ENCODE measurements at places on chromosomes 11 and 22. TPM values are rescaled to one million over a fixed set of nuclear protein-coding genes. Genes with fewer than 3 reads are reported as not detected.

DNA sequence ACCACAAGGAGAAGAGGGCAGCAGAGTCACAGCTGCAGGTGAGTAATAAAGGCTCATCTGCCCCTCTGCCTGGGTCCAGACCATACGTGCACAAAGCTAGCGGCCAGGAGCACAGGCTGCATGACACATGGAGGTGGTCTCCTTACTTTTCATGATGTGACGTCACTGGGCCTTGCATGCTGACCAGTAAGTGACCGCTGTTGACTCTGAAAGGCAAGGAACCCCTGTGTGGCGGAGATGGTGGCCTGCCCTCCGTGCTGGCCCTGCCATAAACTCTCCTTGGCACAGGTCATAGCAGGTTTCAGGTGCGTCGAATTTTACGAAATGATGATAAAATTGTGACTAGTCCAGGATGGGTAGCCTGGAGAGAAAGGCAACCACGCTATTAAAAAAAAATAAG is 7.6 kb upstream of the PARVG start:
- no peak for DNase-seq

PHF21A gene
- 36.6 TPM for total RNA-seq

DNA sequence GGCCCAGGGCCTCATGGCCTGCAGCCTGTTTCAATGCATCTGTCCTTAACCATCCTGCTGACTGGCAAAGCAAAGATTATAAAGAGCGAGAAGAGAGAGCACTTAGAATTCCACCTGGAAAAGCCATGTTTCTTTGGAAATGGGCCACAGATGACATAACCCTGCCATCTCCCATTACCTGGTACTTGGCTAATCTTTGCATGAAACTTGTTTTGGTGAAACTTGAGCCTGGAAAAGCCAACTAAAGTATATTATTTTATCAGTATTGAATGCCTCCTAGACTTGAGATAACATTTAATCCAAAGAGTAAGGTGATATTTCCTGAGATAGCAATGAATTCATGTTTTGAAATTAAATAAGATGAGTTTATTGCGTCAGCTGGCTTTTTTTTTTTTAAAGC is 72.6 kb downstream of the NAV2 start:
- DNase-seq: no peak

- no peak for DNase-seq
Measured at GRCh38 chr11:78957476-78958245, 383.0 kb upstream of the NARS2 start.

SMDT1 gene
- total RNA-seq: 10.0 TPM

- DNase-seq: no peak
Measured at GRCh38 chr22:42360348-42360747, 71.9 kb downstream of the NFAM1 start.

- no peak for DNase-seq
Measured at GRCh38 chr11:57403802-57404147, 13.3 kb upstream of the PRG2 start.

DNA sequence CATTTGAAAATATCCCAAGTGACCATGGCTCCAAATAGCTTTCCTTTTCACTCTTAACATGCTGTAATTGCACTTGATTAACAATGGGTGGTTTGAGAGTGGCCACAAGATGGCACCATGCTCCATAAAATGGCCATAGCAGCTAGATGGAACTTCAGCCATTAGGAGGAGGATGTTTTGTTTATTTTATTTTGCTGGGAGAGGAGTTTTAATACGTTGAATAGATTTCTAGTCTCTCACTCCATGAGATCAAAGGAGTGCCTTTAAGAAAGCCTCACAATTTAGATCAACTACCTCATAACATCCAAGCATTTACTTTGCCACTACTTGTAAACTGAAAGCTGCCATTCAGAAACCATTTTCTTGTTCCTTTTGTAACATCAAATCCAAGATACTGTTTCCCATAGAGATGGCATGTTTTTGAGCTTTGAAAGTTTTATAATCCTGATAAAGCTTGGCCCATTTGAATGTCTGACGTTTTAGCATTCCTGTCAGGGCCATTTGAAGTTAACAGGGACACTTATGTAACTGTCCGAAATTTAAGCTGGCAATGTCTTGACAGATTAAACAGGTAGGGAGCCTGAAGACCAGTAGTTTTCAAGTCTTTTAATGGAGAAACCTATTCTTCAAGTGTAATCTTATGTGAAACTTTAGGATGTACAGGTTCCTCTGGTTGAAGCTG is 4.7 kb downstream of the FEN1 start:
- no peak for DNase-seq

GRCh38 chr11:18330921-18331320 is 8.6 kb downstream of the GTF2H1 start:
- no peak for DNase-seq

DNA sequence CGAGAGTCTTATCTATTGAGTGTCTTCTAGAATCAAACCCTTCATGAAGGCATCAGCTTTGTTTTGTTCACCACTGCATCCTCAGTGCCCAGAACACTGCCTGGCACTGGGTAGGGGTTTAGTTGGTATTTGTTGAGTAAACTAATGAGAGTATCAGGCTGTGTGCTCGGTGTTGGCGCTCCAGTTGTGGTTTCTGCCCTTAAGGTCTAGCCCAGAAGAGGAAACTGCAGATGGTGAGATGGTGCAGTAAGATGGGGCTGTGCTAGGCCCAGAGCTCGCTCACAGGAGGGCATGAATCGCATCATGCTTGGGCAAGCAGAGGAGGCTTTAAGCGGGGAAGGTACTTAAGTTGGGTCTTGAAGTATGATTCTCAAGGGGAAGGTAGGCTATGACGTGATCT is 97.2 kb downstream of the FBXO7 start:
- DNase-seq: no peak

DNA sequence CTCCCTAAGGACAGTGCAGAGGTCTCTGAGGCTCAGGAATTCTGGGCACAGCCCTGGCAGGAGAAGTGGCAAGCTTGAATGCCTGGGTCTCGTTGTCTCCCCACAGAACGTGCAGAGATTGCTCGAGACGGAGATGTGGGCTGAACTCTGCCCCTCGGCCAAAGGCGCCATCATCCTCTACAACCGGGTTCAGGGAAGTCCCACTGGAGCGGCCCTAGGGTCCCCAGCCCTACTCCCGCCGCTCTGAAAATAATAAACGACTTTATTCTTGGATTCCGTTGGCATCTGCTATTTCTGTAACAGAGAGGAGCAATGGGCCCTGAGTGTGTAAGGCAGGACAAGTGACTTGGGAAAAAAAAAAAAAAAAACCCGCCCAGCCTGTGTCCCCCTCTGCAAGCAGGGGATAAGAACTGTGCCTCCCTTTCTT is 591 bp upstream of the DNAJC4 start:
- DNase-seq: no peak

- no peak for DNase-seq
Measured at GRCh38 chr22:44995105-44995514, 14.7 kb downstream of the PHF21B start.

DNA sequence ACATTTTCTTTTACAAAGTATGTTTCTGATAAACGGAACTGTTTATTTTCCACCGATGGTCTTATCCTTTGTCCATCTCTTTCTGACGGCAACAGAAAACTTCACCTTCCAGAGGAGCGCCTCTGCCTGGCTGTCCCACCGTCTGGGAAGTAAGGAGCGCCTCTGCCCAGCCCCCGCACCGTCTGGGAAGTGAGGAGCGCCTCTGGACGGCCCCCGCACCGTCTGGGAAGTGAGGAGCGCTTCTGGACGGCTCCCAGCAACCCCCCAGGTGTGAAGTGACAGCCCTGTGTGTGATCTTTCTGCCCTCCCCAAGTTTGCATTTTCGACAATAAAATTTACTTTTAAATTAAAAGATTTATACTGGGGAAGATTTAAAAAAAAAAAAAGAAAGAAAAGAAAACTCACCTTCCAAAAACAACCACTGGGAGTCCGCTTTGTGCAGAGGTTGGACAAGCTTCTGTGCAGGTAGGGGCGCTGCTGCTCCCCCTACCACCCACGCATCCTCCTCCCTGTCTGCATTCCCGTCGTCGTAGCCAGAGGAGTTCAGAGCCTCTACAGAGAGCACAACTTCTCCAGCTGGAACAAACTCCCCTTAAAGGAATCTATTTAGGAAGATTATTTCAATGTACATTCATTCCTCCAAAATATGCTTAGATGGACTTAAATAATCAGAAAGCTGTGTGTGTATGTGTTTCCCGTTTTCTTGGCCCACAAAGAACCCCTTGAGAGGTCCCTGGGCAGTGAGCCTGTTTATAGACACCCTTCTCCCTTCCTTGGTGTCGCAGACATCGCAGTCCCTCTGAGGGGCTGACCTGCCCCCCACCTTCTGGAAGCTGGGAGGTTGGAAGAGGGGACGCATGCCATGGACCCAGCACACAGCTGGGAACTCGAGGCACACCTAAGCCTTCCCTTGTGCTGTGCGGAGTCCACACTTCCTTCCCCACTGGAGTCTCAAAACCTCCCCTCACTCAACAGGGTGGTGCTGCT is 849 bp upstream of the APOBEC3B start:
- DNase-seq: no peak

- no peak for DNase-seq
Measured at GRCh38 chr22:26554956-26555355, 35.0 kb downstream of the TPST2 start.

GRCh38 chr22:24728790-24729637 is 45.5 kb downstream of the PIWIL3 start:
- peak; percentile 63 for DNase-seq

All from urinary bladder (tissue), 4 donors.